ENCODE measurements at places on chromosomes 4 and X.
A peak's percentile ranks its signal among the peaks of the same experiment; 100 is the strongest.

DNA sequence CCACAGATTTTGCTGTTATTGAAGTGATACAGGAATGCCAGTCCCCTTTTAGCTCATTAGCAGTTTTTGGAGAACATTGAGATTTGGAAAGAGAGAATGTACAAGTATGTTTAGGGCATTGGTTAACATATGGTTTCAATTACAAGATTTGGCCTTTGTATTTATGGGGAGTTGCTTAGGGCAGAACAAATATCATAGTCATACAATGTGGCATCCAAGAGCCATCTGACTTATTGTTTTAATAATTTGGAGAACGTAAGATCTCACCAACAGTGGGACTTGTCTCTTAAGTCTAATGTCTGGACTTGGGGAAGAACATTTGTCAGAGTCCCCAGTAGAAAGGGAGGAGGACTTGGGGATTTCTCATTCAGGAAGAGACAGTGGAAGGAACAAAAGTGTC lies 166.1 kb downstream of the STK32B start:
- DNase-seq: peak; percentile 19

GRCh38 chr4:86825511-86825910 lies 23.7 kb downstream of the SLC10A6 start:
- DNase-seq: no peak

DNA sequence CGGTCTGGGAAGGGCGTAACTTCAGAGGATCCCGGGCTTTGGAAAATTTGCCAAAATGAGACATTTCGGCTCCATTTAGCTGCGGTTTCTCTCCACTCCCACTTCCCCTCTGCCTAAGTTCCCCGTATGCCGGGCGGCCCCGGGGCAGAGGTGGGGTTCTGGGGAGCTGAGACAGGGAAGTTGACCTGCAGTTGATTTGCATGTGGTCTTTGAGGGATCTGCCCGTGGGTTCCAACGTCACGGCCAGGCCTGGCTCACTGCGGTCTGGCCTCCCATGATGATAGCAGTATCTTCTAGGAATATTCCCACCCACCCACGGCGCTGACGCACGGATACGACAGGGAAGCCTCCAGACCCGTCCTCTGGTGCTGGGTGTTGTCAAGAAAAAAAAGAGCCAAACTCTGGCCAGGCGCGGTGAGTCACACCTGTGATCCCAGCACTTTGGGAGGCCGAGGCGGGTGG lies 27.3 kb upstream of the CRLF2 start:
- DNase-seq: no peak

GRCh38 chr4:126956184-126956897 lies 676.4 kb upstream of the INTU start:
- no peak for DNase-seq

DNA sequence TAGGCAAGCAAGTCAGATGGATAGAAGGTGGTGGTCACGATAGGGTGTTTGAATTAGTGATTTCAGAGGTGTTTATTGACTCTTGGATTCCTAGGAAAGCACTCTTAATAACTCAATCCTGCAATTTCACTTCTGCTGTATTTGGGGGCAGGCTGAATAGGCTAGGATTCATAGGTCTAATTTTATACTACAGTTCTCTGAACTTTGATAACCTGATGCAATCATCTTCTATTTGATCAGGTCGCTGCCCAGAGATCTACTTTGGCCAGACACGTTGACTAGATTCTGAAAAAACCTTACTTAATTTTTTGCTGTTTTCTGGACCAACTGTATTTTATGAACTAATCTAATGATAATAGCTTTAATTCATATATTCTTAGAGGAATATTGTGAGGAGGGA lies 26.4 kb downstream of the XK start:
- no peak for DNase-seq

GRCh38 chrX:104166735-104167436 lies 633 bp downstream of the FAM199X start:
- DNase-seq: no peak

DNA sequence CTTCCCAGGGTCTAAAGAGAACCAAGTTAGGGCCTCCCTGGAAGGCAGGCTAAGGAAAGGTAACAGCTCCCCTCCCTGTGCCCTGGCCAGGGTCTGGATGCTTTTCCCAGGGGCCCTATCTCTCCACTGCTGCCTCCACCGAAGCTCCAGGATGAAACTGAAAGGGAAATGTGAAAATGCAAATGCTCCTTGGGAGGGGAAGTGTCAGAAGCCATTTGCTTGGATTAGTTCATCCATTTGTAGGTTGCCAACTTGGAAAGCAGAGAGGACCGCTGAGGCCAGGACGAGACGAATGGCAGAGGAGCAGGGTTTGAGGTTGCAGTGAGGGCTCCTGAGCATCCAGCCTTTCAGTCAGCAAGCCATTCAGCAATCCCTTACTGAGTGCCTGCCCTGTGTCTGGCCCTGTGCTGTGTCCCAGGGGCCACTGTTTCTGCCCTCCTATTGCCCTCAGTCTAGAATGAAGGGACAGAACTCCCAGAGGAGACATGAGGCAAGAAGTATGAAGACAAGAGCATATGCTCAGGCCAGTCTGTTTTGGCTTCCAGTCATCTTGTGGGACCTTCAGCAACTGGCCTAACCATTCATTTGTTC lies 45.9 kb upstream of the PGRMC1 start:
- DNase-seq: peak; percentile 5

- no peak for DNase-seq
Observed at GRCh38 chr4:95410387-95410977, 138.3 kb downstream of the UNC5C start.

DNA sequence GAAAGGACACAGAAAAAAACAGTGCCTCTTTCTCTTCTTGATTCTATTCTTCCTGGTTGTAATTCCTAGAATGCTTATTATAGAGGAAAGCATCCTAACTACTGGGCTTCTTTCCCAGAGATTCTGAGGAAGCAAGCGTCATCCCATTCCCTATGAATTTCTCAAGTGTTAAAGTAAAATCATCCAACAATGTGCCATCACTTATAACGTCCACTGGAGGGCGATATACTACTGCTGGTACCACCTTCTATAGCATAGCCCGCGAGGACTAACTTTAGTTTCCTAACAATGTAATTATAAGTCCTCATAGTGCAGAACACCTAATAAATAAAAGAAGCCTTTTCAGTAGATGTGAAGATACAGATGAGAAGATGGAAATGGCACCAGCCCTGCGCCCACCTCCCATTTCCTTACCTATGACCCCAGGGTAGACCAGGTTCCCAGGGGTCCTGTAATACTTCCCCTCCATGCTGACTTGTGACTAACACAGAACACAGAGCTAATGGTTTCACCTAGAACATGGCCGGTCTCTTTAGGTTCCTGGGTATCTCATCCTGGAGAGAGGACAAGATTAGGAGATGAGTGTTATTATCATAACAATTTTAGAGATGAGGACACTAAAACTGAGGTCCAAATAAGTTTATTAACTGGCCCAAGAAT lies 4.2 kb downstream of the CENPVL3 start:
- DNase-seq: peak; percentile 28

DNA sequence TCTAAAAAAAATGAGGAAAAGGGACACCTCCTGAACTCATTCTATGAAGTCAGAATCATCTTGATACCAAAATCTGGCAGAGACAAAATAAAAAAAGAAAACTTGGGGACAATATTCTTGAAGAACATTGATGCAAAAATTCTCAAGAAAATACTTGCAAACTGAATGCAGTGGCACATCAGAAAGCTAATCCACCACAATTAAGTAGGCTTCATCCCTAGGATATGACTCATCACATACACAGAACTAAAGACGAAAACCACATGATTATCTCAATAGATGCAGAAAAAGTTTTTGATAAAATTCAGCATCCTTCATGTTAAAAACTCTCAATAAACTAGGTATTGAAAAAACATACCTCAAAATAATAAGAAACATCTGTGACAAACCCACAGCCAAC lies 98.3 kb downstream of the FAM47B start:
- DNase-seq: peak; percentile 5

All from fibroblast of gingiva (primary cell).